ENCODE measurements at places on chromosomes 4 and X.

DNA sequence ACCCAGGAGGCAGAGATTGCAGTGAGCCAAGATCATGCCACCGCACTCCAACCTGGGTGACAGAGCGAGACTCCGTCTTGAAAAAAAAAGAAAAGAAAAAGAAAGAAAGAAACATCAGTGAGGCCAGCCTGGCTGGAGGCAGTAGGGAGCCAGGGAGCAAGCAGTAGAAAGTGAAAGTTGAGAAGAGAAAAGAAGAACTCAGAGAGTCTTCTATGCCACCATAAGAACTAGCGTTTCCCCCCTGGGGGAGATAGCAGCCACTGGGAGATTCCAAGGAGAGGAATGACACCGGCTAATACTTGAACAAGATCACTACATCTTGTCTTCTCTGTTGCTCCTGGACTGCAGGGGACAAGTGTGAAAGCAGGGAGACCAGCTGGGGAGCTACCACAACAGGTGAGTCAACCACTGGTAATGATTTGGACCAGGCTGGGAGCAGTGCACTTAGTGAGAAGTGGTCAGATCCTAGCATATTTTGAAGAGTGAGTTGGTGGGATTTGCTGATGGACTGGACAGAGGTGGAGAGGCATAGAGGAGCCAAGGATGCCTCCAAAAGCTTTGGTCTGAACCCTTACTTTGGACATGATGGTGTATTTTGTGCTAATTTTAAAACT is 33.4 kb downstream of the SLC2A9 start:
- DNase-seq, result no peak

DNA sequence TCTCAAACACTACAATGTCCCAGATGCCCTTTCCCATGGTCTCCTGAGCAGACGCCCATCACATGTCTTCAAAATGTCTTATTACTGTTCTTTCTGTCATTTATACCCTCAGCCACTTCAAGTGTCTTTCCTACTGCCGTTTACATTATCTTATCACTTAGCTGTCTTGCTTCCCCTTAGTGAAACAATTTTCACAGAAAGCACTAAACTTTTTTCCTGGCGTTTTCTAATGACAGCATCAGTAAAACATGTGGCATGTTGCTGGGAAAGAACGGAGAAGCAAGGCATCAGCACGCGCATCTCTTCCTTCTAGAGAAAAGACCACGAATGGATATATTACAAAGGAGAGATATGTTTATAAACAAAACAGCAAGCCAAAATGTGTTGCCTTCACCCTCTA is 189.7 kb upstream of the SLIT2 start:
- DNase-seq, result no peak

DNA sequence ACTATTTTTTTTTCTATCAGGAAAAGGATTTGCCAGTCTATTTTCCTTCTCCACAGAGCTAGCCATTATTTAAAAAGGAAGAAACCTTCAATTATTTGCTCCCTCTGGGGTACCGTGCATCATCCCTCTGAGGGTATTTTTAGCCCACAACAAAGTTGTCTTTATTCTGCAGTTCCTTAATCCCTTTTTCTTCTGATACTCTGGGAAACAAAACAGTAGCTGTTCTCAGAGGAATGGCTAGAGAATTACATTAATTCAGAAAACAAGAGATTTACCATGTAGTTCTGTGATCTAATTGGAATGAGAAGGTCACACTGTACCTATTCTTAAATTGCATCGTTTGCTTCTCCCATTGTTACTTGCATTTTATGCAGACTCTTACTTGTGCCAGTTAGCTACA is 1056.7 kb downstream of the STIM2 start:
- no peak for DNase-seq

GRCh38 chr4:13559413-13559812 is 15.1 kb upstream of the NKX3-2 start:
- DNase-seq, result no peak

DNA sequence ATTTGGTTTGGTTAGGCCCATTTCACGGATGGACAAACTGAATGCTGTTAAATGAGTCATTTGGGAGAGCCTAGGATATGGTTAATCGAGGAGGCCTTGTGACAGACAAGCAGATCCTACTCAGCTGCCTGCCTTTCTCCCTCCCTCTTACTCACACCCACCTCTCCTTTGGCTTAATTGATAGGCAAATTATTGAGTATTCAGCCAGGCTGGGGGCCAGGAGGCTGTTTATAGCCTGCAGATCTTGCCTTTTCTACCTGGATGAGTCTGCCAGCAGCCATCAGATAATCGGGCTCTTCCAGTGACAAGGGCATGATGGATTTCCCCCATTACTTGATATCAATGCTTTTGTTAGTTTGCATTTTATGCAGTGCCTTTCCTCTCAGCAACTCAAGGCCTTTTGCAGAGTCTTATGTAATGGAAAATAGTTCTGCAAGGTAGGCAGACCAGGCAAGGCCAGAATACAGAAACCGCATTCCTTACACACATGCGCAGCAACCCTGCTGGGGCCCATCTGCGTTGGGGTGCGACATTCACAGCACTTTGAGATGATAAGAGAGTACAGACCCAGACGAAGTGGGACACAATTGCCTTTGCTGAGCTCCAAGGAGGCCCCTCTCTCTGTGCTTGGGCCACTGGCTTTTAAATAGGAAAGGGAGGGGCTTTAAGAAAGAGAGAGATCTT is 96.2 kb upstream of the ATP6AP2 start:
- no peak for DNase-seq

GRCh38 chr4:73841243-73841925 is 4.9 kb downstream of the CXCL6 start:
- DNase-seq, result no peak

Data from posterior vena cava (tissue), 2 donors.